Tongue (tissue), 3 donors: ENCODE measurements at places on chromosomes 1 and 21. TPM values are rescaled to one million over a fixed set of nuclear protein-coding genes. Genes with fewer than 3 reads are reported as not detected.
A peak's percentile ranks its signal among the peaks of the same experiment; 100 is the strongest.

GRCh38 chr21:45074048-45074817 lies at the start of gene ADARB1:
Gene ADARB1 (plus strand): TSS chr21:45074580. CDS start chr21:45171657, 97,077 bp downstream.
- DNase-seq: peak; percentile 82

DNA sequence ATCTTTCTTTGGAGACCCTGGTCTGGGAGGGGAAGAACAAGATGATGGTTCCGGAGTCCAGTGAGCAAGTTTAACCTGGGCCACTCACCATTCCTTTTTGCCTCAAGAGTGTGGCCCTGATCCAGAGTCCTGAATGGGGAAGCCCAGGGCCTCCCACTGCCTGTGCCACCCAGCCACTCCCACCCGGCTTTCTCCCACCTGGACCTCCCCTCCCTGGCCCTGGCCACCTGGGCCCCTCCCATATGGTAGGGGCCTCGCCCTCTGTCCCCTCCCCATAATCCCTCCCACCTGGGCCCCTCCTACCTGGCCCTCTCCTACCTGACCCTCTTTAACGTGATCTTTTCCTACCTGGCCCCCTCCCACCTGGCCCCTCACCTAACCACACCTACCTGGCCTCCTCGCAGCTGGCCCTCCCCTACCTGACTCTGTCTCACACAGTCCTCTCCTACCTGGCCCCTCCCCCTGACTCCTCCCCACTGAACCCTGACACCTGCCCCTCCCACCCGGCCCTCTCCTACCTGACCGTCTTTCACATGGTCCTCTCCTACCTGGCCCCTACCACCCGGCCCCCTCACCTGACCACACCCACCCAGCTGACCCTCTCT lies 220.7 kb upstream of the VAMP3 start:
- no peak for DNase-seq

- DNase-seq: no peak
Observed at GRCh38 chr1:154436433-154436832, 31.3 kb downstream of the IL6R start.

GRCh38 chr1:168507828-168508227 lies 36.0 kb downstream of the XCL2 start:
- DNase-seq: no peak

- no peak for DNase-seq
Observed at GRCh38 chr1:10252508-10252907, 42.1 kb downstream of the KIF1B start.

GRCh38 chr1:203871114-203871880 lies 9.9 kb downstream of the SNRPE start:
- peak; percentile 75 for DNase-seq

- no peak for DNase-seq
Observed at GRCh38 chr1:28779751-28780408, 32.1 kb upstream of the OPRD1 start.

Gene C4BPA
- total RNA-seq: not detected

Gene PTPRF
- 74.5 TPM for total RNA-seq

Gene PLPPR4
- 18.3 TPM for total RNA-seq

Gene TMEM240
- total RNA-seq: 2.4 TPM

DNA sequence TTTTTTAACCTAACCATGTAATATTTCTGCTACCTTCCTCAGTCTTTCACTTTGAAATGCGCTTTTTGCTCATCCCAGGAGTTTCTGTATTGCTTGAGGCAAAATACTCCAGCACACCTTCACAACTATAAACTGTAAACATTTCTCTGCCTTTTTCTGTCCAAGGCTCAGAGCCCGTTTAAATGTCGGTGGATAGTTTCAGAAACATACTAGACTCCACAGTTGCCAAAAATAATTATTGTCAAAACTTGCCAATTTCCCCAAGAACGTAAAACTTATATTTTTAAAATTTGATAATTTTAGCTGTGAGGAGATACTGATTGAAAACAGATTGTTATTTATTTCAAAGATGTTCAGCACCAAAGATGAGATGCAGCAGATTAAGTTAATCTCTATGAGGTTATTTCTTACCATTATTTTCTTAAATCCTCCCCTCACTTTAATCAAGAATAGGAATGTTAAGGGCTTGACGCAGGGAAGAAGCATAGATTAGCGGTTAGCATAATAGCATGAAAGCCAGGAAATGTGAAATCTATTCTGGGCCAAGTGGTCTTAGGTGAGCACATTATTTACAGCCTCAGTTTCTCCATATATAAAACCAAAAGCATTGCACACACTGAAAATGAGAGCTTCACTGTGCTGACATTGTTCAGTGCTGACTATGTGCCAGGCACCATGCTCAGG lies 91.5 kb upstream of the ESRRG start:
- DNase-seq: peak; percentile 51

DNA sequence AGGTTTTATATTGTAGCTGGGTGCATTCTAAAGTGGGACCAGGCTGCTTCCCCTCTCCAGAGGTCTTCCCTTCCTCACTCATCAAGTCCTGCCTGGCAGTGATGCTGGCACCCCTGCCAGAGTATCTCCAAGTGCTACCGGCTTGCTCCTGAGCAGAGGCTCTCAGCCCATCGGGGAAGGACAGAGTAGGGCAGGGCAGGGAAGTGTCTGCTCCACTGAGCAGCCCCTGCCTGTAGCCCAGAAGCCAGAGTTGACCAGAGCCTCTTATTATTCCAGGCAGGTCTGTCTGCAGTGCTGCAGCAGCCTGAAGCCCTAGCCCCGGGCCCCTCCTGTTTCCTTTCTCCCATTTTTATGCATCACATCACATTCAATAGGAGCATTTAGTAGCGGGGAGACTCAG lies 51.1 kb downstream of the ATP2B4 start:
- DNase-seq: no peak

DNA sequence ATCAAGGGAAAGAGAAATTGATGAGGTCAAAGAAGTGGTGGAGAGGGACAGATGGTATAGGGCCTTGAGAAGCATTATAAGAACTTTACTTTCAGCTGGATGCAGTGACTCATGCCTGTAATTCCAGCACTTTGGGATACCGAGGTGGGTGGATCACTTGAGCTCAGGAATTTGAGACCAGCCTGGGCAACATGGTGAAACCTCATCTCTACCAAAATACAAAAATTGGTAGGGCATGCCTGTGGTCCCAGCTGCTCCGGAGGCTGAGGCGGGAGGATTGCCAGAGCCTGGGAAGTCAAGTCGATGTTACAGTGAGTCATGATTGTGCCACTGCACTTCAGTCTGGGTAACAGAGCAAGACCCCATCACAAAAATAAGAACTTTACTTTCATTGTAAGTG lies 5.7 kb downstream of the TMEM50A start:
- DNase-seq: no peak

GRCh38 chr1:25620701-25621350 lies 4.2 kb downstream of the MAN1C1 start:
- no peak for DNase-seq

Gene ENO1
- total RNA-seq: 373 TPM

GRCh38 chr1:231818337-231818736 lies 191.7 kb downstream of the DISC1 start:
- peak; percentile 62 for DNase-seq

- DNase-seq: no peak
Observed at GRCh38 chr1:154736841-154737240, 128.9 kb upstream of the ADAR start.

- no peak for DNase-seq
Observed at GRCh38 chr1:98393719-98394118, 267.8 kb upstream of the SNX7 start.

- no peak for DNase-seq
Observed at GRCh38 chr1:239388578-239388977, 2.2 kb downstream of the CHRM3 start.

Gene SRGAP2B
- 36.7 TPM for total RNA-seq

Gene EFCAB7
- 17.7 TPM for total RNA-seq

Gene UTS2
- total RNA-seq: not detected

Gene BMP8A
- total RNA-seq: 0.51 TPM

DNA sequence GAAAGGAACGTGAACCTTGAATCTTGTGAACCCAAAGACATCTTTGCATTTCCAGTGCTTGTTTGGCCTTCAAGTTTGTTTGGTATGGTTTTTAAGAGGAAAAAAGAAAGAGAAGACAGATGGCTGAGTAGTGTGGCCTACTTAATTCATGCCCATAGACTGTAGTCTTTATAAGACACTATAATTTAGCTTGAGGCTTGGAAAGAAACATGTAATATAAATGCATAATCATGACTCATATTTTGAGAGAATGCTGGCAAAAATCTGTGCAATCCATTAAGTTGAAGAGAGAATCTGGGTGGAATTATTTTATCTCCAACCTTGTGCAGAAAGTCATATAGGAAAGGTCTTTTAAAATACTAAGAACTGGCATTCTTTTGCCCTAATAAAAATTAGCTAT lies 179.3 kb downstream of the SIPA1L2 start:
- DNase-seq: no peak

Gene BMP8B
- total RNA-seq: 2.7 TPM

DNA sequence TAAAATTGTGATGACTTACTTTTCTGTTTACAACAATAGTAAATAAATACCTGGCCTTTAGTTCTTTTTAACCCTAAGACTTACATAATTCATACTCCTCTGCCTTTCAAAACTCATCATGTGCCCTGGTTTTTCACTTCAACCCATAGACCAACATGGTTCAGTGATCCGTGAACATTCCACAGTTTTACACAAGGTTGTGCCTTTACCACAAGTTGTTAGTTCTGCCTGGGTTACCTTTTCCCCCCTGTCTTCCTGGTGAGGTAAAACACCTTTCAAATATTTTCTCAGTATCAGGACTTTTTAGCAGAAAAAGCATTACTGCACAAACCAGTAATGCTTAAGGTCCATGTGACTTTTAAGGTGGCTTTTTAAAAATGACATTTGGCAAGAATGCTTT lies 1466.4 kb downstream of the PLA2G4A start:
- no peak for DNase-seq

GRCh38 chr1:37033355-37034101 lies 787 bp downstream of the GRIK3 start:
- no peak for DNase-seq

GRCh38 chr1:67977756-67978155 lies 72.7 kb downstream of the DIRAS3 start:
- DNase-seq: peak; percentile 30

- peak; percentile 61 for DNase-seq
Observed at GRCh38 chr1:170734412-170735175, 70.7 kb downstream of the PRRX1 start.

- DNase-seq: peak; percentile 63
Observed at GRCh38 chr1:19504796-19505692, 19.7 kb upstream of the CAPZB start.
